Breast epithelium (tissue), 4 donors: ENCODE measurements at places on chromosomes 3 and 15. TPM values are rescaled to one million over a fixed set of nuclear protein-coding genes. Genes with fewer than 3 reads are reported as not detected.

DNA sequence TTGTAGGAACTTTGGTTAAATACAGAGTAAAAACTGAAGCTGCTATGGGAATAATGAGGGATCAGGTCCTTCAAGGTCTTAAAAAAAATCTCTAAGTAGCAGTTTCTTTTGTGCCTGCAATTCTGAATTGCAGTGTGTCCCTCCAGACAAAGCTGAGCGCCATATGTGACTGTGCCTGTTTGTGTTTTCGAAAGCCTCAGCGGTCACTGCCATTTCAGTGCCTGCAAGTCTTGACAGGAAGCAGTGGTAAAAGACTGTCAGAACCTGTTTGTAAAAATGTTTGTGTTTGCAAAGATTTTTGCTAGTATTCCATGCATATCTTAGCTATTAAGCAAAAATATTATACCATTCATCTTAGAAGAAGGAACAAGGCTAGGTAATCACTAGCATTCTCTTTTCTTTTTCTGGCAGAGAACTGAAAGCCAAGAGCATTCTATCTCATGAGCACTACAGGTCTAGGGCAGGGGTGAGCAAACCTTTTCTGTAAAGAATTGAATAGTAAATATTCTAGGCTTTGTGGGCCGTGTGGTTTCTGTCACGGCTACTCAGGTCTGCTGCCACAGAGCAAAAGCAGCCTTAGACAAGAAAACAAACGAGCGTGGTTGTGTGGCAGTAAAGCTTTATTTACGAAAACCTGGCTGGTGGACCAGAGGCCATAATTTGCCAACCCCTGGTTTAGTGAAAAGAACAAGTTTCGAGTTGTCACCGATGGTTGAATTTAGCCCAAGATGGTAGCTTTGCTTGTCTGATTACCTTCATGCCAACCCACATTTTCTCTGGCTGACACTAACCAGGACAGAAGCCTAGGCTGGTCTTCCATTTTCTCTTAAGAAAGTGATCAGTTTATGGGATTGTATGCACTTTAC is 134.4 kb downstream of the CACNA1D start:
- no peak for DNase-seq
- H3K36me3 ChIP-seq = no peaks in the 10 kb centered on the region
- no peak overlapping the region for H3K27ac ChIP-seq
- H3K27me3 ChIP-seq = no peaks in the 10 kb centered on the region
- no peaks in the 10 kb centered on the region for H3K4me1 ChIP-seq

GRCh38 chr3:58429657-58430056 is 4.0 kb downstream of the PDHB start:
- no peak overlapping the region for H3K4me3 ChIP-seq
- H3K36me3 ChIP-seq = peaks cover 7% of the 10 kb centered on the region
- H3K4me1 ChIP-seq = no peaks in the 10 kb centered on the region
- no peak for DNase-seq
- H3K27ac ChIP-seq = no peak overlapping the region

The DGKG gene
- total RNA-seq = 0.59 TPM

- no peak overlapping the region for H3K4me3 ChIP-seq
- H3K36me3 ChIP-seq = no peaks in the 10 kb centered on the region
- H3K27ac ChIP-seq = peak overlapping the region; percentile 35
- no peaks in the 10 kb centered on the region for H3K4me1 ChIP-seq
Measured at GRCh38 chr3:30664884-30665283, 58.5 kb downstream of the TGFBR2 start.

GRCh38 chr3:117734496-117734895 is 1024.9 kb downstream of the TUSC7 start:
- H3K27ac ChIP-seq = no peak overlapping the region
- H3K27me3 ChIP-seq = no peaks in the 10 kb centered on the region
- no peak for DNase-seq
- H3K4me1 ChIP-seq = no peaks in the 10 kb centered on the region
- no peaks in the 10 kb centered on the region for H3K36me3 ChIP-seq

The SV2B gene
- total RNA-seq = 2.2 TPM

- DNase-seq = no peak
- no peak overlapping the region for H3K4me3 ChIP-seq
- no peaks in the 10 kb centered on the region for H3K27me3 ChIP-seq
- no peaks in the 10 kb centered on the region for H3K4me1 ChIP-seq
Measured at GRCh38 chr15:39575180-39575579, 5.7 kb upstream of the THBS1 start.

GRCh38 chr3:40237889-40238571 is 71.5 kb upstream of the EIF1B start:
- no peaks in the 10 kb centered on the region for H3K27me3 ChIP-seq
- no peaks in the 10 kb centered on the region for H3K4me1 ChIP-seq
- H3K4me3 ChIP-seq = no peak overlapping the region

The SCAMP2 gene
- 69.4 TPM for total RNA-seq

DNA sequence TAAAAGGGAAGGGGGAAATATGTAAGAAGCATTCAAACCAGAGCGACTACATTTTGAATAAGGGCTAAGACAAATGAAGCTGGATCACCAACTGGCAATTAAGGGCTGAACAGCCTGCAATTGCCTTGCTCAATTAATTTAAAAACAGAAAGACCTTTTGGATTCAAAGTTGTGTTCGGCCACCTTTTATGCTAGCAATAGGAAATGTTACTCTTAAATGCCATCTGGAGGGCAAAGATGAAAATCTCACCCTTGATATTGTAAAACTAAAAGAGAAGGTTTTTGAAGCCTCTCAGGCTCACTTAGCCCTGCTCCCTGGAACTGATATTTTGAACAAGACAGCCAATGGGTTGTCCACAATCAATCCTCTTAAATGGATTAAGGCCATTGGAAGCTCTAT is 44.2 kb downstream of the ACAD9 start:
- no peaks in the 10 kb centered on the region for H3K4me1 ChIP-seq
- no peaks in the 10 kb centered on the region for H3K36me3 ChIP-seq
- no peak for DNase-seq
- H3K4me3 ChIP-seq = no peak overlapping the region

The SLC51A gene
- not detected for total RNA-seq

- no peaks in the 10 kb centered on the region for H3K27me3 ChIP-seq
- DNase-seq = peak; percentile 30
- no peak overlapping the region for H3K27ac ChIP-seq
- H3K36me3 ChIP-seq = no peaks in the 10 kb centered on the region
Measured at GRCh38 chr3:53078656-53079055, 32.8 kb upstream of the SFMBT1 start.

The TEX264 gene
- 80.5 TPM for total RNA-seq

- DNase-seq = no peak
- no peak overlapping the region for H3K27ac ChIP-seq
- no peaks in the 10 kb centered on the region for H3K36me3 ChIP-seq
- no peak overlapping the region for H3K4me3 ChIP-seq
Measured at GRCh38 chr15:39898317-39898716, 21.7 kb downstream of the GPR176 start.
